ENCODE measurements at places on chromosomes 1 and 21.

DNA sequence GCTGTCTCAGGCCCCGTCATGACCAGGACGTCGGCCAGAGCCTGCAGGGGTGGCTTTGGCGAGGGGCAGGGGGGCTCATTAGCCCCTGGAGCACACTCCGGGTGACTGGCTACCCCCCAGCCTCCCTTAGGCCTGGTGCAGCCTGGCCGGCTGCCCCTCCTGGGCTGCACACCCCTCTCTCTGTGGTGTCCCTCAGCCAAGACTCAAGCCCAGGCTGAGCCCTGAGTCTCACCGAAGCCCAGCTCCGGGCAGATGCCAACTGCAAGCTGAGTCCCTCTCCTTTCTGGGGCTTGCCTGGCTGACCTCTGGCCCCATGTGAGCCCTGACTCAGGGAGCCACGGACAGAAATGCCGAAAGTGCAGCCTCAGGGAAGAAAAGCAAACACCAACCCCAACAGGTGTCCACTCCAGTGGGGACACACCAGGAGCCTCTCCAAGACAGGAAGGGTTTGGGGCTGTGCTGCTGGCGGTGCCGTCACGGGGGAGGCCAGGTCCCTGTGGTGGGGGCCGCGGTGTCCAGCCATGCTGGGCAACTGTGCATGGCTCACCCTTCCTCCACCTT, 5.3 kb upstream of the IBA57 start:
- DNase-seq, result no peak

- DNase-seq, result no peak
Observed at GRCh38 chr21:46021978-46022544, 40.5 kb downstream of the COL6A1 start.

GRCh38 chr1:236753964-236754363, 41.1 kb upstream of the MTR start:
- DNase-seq, result no peak

DNA sequence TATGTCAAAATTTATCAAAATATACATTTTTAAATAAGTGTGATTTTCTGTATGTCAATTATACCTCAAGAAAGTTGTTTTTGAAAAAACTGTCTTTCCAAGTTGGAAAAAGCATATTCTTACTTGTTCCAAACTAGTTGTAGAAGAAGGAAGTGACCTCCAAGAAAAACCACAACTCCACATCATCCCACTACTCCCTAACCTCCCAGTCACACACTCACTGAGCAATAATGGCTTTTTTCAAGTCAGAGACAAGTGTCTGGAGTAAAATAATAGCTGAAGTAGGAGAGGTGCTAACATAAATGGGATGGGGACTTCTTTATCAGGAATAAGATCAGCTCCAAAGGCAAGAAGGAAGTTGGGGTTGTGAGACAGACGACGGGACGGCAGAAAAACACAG, 13.4 kb downstream of the EPRS1 start:
- no peak for DNase-seq

DNA sequence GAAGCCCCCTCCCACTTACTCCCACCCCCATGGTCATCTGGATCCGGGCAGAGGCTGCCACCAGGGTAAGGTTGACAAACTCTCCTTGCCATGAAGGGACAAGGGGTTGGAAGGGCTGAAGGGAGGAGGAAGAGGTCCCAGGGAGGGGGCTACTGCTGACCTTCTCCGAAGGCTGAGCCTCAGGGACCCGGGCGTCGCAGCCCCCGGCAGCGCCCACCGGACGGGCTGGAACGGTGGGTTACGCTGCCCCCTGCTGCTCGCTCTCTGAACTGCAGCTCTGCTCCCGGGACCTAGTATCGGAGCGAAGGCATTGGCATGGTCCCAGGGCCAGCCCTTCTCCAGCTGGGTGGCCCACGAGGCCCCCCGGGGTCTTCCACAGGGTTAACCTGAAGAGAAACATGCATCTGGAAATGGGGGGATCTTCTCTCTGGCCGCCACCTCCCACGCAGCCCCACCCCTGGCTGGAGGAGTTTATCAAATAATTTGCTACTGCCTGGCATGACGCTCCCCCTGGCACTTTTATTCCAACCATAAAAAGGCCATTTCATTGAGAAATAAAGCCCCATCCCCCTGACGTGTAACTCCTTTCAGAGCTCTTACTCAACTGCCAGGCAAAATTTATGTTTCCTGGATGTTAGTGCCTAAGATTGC, 70.4 kb upstream of the TARDBP start:
- DNase-seq, result peak; percentile 49

DNA sequence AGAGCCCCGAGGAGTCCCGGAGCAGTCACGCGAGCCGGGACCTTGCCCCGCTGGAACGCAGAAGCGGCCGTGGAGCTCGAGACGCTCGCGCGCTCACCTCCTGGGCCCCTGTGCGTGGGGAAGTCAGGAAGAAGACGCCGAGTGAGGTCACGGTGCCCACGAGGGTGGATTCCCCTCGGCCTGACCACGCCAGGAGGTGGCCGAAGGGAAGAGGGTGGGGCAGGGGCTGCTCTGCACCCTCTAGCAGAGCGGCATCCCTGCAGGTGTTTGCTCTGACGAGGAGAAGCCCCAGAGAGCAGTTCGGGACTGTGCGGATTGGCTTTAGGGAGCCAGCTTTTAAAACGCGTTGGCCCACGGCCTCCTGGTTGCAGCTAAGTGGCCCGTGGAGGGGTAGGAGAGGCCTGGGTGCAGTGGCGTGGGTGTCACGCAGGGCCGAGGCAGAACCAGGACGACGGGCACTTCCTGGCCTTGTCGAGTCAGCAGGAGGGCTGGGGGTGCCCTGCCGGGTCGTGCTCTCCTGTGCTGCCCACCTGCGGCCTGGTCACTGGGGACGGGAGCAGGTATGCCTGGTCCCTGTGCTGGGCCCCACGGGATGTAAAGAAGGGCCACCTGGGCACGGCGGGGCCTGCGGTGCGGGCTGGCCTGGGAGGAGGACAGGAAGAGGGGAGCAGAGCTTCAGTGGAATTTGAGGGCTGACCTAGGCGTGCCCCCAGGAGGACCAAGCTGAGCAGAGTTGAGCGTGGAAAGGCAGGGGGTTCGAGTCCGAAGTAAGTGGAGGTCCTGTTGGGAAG, 1.0 kb downstream of the PDXK start:
- DNase-seq, result no peak
